ENCODE measurements at places on chromosomes 7 and 10.

- DNase-seq: peak; percentile 73
Measured at GRCh38 chr7:28483112-28483511, 70.8 kb downstream of the CREB5 start.

DNA sequence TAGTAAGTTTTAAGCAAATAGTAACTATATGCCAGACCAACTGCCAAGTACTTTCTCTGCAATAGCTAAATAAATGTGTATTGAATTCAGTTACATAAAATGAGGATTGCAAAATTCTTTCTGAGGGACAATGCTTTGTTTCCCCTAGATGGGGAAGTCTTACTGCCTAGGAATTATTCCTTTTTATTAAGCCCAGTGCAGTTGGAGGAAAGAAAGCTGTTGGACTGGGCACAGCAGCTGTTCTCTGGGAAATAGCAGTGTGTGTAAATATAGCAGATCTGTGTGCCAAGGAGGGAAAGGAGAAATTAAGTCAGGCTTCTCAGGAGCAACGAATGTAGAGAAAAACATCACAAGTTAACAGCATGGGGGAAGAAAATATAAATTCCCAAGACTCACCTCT is 77.1 kb downstream of the SEC23IP start:
- DNase-seq: peak; percentile 42

- no peak for DNase-seq
Measured at GRCh38 chr7:94943134-94943533, 35.7 kb downstream of the PPP1R9A start.

DNA sequence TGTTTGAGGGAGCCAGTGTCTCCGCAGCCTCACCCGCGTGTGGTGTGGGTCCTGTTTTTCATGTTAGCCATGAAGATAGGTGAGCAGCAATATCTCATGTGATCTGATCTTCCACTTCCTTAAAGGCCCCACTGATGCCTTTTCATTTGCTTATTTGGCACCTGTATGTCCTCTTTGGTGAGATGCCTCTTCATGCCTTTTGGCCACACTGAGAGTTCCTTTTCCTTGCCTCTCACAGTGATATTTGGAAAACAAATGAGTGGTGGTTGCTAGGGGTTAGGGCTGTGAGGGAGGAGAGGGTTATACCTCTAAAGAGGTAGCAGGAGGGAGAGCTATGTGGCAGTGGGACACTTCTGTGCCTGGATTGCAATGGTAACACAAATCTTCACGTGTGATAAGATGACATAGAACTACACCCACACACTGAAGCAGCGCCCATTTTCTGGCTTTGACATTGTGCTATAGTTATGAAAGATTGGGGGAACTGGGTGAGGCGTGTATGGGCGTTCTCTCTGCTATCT is 90.4 kb upstream of the TNS3 start:
- DNase-seq: no peak

DNA sequence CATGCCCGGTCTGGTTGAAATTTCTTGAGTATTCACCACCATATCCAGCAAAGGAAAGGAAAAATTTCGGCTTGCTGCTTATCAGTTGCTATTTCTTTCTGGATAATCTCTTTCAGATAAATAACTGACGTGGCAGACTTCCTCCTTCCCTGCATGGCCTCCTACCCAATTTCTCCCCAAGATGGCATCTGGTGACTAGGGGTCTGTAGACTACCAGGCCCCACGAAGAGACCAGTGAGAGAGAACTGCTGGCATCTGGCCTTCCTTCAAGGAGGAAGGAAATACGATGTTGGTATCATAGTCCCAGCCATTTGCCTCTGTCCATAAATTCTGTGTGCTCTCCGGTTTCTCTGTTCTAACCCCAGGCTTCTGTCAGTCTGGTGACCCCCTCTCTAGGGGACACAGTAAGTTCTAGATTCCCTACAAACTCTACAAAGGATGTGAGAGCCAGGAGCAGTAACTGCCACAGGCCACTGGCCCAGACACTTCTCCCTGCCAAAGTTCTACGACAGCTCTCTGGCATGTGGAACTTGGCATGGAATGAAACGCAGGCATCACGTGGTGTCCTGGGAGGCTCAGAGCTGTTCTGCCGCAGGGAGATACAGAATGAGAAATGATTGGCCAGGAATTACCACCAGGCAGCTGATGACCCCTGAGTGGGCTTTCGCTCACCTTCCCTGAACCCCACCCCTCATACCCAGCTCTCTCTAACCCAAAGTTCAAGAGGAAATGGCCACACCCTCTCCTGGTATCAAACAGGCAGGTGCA is 30.0 kb upstream of the MSRB2 start:
- DNase-seq: peak; percentile 77

DNA sequence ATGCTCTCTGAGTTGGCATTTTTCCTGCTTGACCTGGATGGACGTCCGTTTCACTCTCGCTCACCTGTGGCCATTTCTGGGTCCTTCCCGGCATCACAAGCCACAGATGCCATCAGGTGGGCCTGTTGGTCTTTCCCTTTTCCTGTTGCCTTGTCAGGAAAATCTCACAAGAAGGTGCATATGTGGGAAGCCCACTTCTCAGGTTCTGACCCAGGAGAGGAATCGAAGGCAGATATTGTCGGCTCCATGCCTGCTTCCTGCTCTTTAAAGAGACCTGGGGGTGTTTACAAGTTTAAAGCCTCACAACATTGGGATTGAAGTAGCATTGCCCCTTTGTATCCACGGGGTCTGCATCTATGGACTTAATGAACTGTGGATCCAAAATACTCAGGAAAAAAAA is 357.9 kb downstream of the RPS24 start:
- DNase-seq: no peak

- DNase-seq: no peak
Measured at GRCh38 chr7:85471740-85472139, 284.9 kb upstream of the SEMA3D start.

- peak; percentile 45 for DNase-seq
Measured at GRCh38 chr7:120273476-120273975, 551 bp downstream of the KCND2 start.

- peak; percentile 76 for DNase-seq
Measured at GRCh38 chr7:41219276-41219675, 483.6 kb downstream of the INHBA start.

DNA sequence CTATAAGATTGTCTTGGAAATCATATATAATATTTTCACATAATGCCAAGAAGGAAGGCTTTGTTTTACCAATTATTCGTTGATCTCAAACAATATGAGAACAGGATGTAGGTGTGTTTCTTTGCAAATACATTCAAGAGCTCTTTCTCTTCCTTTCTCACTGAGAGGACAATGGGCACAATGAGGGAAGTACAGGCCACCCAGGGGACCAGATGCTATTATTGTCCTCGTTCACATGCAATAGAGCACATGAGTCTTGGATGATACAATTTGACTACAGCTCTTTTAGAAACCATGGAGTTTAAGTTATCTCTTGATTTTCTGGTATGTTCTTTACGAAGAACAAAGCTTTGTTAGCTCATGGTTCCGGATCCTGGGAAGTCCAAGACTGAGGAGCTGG is 323.7 kb upstream of the KLF6 start:
- DNase-seq: no peak

- DNase-seq: no peak
Measured at GRCh38 chr7:67843001-67843565, 846.5 kb downstream of the TYW1 start.

- no peak for DNase-seq
Measured at GRCh38 chr10:132916421-132916841, 25.9 kb downstream of the CFAP46 start.

DNA sequence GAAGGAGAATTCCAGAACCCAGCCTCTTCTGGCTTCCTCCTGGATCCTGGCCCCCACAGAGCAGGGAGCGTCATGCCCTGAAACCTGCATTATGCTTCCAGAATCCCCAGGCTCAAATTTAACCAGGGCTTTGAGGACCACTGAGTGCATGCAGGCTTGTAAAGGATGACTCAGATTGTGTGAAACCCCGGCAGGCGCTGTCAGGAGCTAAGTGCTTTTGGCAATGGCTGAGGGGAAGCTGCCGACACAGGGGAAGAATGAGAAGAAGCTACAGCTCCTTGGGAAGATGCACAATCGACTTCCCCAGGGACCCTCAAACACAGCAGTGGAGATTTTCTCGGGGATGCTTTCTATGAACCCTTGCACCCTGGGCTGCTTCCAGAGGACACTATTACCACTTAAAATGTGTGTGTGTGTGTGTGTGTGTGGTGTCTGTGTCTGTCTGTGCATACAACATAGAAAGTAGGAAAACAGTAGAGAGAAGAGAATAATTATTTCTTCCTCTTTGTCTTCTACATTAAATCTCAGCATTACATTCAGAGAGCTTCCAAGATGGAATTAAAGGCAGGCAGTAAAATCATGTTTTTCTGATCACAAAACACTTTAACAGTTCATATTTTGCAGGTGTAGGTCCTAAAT is 183.5 kb upstream of the INHBA start:
- DNase-seq: peak; percentile 76

DNA sequence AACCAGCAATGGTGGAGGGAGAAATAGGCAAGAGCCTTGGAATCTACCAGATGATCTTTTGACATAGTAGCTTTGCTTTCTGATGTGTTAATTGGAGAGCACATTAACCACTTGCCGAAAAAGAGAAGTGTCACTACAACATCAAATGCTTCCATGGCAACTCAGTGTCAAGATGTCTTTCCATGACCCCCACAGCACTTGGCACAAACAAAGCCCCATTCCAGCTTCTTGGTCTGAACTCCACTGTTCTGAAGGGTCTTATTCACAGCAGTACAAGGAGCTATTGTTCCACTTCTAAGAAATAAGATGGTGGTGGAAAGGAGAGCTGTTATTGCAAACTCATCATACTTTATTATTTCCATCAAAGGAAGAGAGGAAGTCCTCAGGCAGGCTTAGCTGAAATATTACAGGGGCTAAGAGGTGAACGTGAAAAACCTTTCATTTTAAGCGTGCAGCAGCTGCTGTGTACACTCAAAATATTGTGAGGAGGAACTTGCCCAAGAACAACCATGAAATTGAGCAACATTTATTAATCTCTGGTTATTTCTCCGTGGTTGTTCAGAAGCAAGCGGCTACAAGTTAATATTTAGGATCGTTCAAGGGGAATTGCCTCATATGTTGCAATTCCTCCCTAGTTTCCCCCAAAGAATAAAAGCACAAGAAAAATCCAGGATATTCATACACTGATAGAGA is 354.8 kb upstream of the CELF2 start:
- DNase-seq: no peak

GRCh38 chr10:25934621-25935139 is 651 bp downstream of the MYO3A start:
- no peak for DNase-seq

DNA sequence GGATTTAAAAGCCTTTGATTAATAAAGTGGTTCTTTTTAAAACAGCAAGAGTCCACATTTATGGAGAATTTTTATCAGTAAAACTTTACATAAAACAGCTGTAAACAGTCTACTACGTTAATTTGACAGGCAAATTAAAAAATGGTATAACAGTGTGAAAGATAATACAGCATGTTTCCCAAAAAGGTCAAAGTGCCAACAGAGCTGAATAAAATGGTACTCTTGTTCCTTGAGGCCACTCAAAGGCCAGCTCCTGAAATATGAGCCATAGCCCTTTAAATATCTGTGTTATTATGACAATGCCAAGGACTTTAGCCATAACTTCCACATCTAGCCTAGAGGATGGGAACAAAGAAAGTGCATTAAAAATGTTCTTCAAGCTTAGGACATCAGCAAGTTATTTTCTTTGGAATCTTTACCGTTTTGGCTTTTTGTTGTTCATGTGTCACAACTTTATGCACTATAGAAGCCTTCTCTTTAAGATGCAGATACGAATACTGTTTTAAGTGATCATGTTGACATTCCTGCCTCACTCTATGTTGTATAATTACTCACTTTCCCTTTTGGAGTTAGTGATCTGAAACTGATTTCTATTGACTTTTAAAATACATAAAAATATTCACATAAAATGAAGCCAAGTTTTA is 165.6 kb downstream of the RNLS start:
- peak; percentile 37 for DNase-seq

- DNase-seq: peak; percentile 85
Measured at GRCh38 chr10:44925224-44925623, 14.1 kb downstream of the TMEM72 start.

GRCh38 chr7:118349604-118350003 is 125.1 kb downstream of the ANKRD7 start:
- no peak for DNase-seq

GRCh38 chr10:98299341-98299740 is 31.3 kb upstream of the LOXL4 start:
- peak; percentile 52 for DNase-seq

DNA sequence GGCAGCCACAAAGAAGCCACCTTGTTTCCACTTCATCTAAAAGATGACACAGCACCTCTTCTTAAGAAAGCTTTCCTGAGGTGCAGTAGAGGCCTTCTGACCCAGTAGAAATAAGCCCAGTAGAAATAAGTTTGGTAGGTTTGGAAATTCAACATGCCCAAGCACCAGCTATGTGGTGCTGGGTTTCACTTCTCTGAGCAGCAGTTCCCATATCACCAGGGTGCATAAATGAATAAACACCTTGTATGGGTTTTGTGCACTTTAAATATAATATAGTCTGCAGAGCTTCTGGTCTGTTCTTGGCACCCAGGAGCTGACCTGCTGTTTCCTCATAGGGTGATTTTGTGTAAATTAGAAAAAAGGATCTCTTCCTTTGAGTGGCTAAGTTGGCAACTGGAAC is 492.4 kb upstream of the SORCS1 start:
- no peak for DNase-seq

DNA sequence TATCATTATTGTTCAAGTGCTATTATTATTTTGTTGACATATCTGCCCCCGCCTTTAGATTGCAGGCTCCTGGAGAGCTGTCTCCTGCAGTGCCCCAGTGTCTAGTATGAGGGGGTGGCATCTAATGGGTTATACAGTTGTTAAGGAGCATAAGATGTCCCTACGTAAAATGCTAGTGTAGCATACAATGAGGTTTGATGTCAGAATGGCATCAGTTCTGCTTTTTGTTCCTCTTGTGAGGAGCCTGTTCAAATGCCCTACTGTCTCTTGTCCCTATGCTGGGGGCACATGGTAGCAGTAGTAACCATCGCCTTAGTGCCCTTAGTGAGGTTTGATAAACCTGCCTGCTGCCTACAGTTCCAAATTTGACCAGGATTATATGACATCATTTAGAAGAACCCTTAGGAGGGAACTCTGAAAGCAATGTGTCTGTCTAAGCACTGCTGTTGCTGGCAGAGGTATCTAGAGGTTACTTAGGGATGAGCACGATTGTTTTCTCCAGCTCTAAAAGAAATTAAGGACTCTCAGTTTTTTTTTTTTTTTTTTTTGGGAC is 9.7 kb downstream of the CREM start:
- no peak for DNase-seq

- DNase-seq: peak; percentile 20
Measured at GRCh38 chr10:8060010-8060703, 5.7 kb downstream of the GATA3 start.

- DNase-seq: no peak
Measured at GRCh38 chr10:57706576-57707299, 561.0 kb downstream of the IPMK start.

DNA sequence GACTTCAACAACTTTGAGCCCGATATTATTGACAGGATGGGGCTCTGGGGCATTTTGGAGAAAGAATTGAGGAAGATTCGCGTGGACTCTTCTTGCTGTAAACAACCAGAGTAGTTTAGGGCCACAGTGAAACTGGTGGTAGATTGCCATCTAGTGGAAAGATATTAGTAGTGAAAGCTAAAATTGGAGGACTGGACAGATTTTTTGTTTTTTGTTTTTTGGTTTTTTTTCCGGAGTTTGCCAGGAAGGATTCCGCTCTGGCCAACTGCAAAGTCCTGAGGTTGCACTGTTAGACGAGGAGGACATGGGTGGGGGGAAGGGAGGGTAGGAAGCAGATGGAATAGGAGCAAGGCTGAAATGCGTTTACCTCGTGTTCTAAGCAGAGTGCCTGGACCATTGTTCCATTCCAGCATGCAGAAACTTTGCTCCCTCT is 11.7 kb downstream of the NOBOX start:
- peak; percentile 71 for DNase-seq
